Breast epithelium (tissue), 4 donors: ENCODE measurements at places on chromosomes 6 and 20. TPM values are rescaled to one million over a fixed set of nuclear protein-coding genes. Genes with fewer than 3 reads are reported as not detected.

Gene SIM1
- total RNA-seq, result 2.0 TPM

Gene FAM184A
- total RNA-seq, result 7.0 TPM

Gene MTFR2
- total RNA-seq, result 0.73 TPM

Gene HUS1B
- 5.4 TPM for total RNA-seq

Gene CLPSL2
- not detected for total RNA-seq
